ENCODE measurements at places on chromosomes 11 and 22. TPM values are rescaled to one million over a fixed set of nuclear protein-coding genes. Genes with fewer than 3 reads are reported as not detected.

Gene MUC5AC
- 3.6 TPM for total RNA-seq

Gene PGM2L1
- total RNA-seq = 14.4 TPM

Gene SCN4B
- total RNA-seq = 0.07 TPM

Gene MPPED1
- not detected for total RNA-seq

Gene ABTB2
- 17.8 TPM for total RNA-seq

Gene SPA17
- 16.4 TPM for total RNA-seq

Gene HSD17B12
- total RNA-seq = 65.9 TPM

Gene TRIM22
- 0.39 TPM for total RNA-seq

Gene MMP1
- 0.71 TPM for total RNA-seq

Gene SLC6A5
- total RNA-seq = not detected

Gene MAJIN
- total RNA-seq = not detected

Gene ANO9
- total RNA-seq = 1.2 TPM

Gene OVOL1
- total RNA-seq = not detected

Gene UCP2
- total RNA-seq = 84.6 TPM

Gene PNPLA3
- 0.73 TPM for total RNA-seq

Gene MYRF
- 14.8 TPM for total RNA-seq

Data from A549 treated with RU486 at 1 μM for 4 hours (cell line).